Stimulated activated CD8-positive, alpha-beta memory T cell treated with anti-CD3 and anti-CD28 coated beads, Interleukin-15, amount 100 ng/mL, for 1 hour (primary cell): ENCODE measurements at places on chromosomes 16 and 17.

DNA sequence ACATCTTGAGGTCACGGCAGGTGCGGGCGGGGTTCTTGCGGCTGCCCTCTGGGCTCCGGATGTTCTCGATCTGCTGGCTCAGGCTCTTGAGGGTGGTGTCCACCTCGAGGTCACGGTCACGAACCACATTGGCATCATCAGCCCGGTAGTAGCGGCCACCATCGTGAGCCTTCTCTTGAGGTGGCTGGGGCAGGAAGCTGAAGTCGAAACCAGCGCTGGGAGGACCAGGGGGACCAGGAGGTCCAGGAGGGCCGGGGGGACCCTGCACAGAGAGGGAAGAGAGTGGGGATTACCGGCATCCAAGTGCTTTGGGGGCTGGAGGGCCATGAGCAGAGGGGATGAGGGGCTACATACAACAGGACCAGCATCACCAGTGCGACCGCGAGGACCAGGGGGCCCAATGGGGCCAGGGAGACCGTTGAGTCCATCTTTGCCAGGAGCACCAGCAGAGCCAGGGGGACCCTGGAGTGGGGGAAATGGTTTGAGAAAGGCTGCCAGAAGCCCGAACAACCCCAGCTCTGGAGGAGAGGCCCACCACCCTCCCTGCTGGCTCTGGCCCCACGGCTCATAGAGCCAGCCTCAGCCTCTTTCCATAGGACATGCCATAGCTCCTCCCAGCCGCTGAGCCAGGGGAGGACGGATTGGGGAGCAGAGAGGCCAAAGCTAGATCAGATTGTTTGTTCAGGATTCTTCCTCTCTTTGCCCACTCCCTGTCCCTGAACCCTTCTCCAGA lies 14.6 kb downstream of the COL1A1 start:
- no peak for DNase-seq

- no peak for DNase-seq
These were observed 398.6 kb upstream of the ERCC4 start for GRCh38 chr16:13521356-13521755.

DNA sequence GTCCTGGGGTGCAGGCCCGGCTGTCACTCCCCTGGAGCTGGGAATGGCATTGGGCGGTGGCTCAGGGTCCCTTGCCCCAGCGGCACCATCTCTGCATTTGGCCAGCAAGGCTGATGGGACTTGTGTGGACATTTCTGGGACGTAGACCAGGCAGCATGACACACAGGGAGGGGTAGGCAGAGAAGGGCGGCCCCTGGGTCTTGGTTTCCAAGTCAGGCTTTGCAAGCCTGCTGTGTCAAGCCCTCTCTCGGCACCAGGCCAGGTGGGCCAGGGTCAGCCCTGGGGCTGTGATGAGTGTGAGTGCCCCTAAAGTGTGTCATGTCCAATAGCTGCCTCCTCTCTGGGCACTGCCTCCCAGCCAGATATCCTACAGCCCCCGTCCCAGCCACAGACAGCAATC lies 335.2 kb downstream of the SEC14L1 start:
- no peak for DNase-seq

GRCh38 chr17:55421179-55421934 lies at the start of gene MMD:
MMD (minus strand) TSS chr17:55421835; CDS start chr17:55421695, 140 bp downstream.
- no peak for DNase-seq
